ENCODE measurements at places on chromosomes 13 and 19.

GRCh38 chr19:38759590-38760003 is 13.7 kb downstream of the LGALS7 start:
- no peak for DNase-seq

GRCh38 chr19:14561847-14562351 is 10.0 kb downstream of the NDUFB7 start:
- DNase-seq, result no peak

DNA sequence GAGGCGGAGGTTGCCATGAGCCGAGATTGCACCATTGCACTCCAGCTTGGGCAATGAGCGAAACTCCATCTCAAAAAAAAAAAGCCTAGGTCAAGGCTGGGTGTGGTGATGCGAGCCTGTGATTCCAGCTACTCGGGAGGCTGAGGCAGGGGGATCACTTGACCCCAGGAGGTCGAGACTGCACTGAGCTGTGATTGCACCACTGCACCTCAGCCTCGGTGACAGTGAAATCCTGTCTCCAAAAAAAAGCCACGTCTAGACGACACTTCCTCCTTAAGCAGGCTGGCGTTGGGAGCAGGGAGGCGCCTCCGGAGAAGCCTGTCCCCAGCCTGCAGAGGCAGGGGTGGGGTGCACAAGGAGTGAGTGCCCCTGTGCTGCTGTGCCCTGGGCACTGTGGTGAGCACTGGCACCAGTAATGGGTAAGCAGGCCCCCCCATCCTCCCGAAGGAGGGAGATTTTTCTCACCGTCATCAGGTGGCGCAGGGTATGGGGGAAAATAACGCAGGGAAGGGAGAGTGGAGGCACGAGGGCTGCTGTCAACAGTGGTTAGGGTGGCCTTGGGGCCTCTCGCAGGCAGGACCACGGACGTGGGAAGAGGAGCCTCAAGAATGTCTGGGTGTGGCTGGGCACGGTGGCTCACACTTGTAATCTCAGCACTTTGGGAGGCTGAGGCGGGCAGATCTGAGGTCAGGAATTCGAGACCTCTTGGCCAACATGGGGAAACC is 706 bp downstream of the P2RY11 start:
- DNase-seq, result no peak

- DNase-seq, result no peak
Measured at GRCh38 chr13:90321281-90321931, 1026.1 kb upstream of the MIR17HG start.

GRCh38 chr13:111630406-111630805 is 310.0 kb downstream of the TEX29 start:
- DNase-seq, result no peak

DNA sequence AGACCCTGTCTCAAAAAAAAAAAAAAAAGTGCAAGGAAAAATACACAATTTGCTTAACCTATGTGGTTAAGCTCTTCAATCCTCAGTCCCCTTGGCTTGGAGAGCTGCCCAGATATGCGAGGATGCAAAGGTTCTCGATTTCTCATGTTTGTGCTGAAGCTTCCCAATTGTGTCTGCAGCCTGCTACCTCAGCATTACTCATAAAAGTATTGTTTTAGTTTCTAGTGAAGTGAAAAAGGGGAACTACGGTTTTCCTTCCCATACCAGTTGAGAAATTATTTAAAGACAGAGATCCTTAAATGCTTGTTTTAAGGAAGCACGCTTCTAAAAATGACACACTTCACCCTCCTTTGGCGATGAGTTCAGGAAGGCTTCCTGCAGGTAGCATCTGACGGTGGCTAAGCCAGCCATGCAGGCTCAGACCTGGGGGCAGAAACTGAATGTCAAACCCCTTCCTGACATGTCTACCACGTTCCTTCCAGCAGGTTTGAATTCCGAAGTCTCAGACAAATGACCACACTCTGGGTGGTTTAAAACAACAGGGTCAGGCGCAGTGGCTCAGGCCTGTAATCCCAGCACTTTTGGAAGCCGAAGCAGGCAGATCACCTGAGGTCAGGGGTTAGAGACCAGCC is 47.9 kb downstream of the RUBCNL start:
- peak; percentile 99 for DNase-seq
